ENCODE measurements at places on chromosomes 13 and 19. TPM values are rescaled to one million over a fixed set of nuclear protein-coding genes. Genes with fewer than 3 reads are reported as not detected.

DNA sequence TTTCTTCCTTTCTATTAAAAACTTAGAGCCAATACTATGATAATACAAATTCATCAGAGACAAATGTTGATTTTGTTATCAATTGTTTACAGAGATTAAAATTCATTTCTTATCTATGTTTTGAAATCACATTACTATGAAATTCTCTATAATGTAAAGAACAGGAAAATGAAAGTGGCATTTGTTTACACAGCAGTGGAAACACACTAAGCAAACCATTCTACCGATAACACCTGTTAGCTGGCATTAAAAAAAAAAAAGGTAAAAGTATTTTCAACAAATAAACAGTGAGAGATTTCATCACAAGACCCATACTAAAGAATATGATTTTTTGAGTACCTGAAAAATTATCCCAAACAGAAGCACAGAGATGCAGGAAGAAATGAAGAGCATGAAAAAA is 4.8 kb upstream of the CCDC70 start:
- no peak for DNase-seq

DNA sequence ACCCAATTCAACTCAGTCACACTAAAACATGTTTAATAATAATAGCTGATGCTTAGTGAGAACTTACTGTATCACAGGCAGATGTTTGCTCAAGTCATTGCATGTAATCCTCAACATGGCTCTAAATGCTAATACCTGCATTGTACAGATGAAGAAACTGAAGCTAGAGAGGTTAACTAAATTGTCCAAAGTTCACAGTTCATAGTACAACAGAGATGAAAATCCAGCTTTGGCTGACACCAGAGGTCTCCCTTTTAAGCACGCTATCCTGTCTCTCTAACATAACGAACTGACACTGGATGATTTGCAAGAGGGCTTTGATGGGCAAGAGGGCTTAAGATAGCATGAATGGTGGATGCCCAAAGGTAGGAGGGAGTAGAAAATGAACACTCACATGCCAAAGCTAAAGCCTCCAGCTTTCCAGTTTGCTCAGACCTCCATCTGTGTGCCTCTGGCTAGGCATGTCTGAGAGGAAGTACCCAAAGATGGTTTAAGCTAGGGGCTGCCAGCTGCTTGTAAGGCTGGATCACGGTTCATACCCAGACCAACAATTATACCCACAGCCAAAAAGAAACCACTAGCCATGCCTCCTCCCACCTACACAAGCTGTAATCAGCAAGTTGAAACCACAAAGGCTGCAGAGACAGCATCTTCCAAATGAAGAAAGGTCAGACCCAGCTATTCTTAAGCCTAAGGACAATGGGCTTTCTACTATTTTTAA is 196.9 kb upstream of the UBL3 start:
- no peak for DNase-seq

- no peak for DNase-seq
Measured at GRCh38 chr13:50670272-50670671, 173.2 kb downstream of the DLEU7 start.

MAP3K10 gene
- total RNA-seq: 14.0 TPM

DNA sequence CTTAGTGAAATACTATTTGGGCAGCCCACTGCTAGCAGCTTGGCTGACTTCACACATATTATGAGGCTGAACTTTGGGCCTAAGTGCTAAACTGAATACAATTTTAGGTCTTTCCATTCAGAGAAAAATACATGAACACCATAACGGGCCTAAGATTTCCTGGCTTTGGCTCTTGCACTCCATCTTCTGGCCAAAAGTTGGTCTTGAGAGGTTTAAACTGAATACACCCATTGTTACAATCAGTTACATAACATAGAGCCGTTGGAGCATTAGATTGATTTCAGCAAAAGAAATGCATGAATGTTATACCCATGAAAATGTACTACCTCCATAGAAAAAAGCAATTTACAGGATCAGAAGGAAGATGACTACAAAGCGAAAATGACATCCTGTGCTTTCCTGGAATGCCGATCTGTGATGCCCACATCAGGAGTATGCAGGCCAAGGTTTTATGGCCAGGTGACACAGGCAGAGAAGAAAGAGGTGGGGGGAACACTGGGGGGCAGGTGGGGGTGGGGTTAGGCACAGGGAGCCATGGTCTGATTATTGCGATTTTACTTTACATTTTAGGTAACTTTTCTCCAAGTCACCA is 11.1 kb upstream of the SHISA2 start:
- peak; percentile 23 for DNase-seq

VSTM2B gene
- not detected for total RNA-seq

DNA sequence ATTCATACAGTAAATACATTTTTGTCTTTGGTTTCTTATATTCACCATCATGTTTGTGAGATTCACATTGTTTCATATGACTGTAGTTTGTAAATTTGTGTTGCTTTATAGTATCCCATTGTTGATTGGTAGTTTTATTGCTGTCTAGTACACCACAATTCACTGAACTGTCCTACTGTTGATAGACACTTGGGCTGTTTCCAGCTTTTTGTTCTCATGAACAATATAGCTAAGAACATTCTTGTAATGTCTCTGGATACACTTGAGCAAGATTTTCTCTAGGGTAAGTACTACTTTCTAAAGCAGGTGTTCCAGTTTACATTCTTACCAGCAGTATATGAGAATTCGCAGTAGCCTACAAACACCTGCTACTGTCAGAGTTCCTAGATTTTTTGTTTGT is 37.8 kb downstream of the SKA3 start:
- DNase-seq: no peak

ZNF441 gene
- 4.1 TPM for total RNA-seq

GRCh38 chr13:58080806-58081205 is 449.3 kb downstream of the PCDH17 start:
- DNase-seq: no peak

DNA sequence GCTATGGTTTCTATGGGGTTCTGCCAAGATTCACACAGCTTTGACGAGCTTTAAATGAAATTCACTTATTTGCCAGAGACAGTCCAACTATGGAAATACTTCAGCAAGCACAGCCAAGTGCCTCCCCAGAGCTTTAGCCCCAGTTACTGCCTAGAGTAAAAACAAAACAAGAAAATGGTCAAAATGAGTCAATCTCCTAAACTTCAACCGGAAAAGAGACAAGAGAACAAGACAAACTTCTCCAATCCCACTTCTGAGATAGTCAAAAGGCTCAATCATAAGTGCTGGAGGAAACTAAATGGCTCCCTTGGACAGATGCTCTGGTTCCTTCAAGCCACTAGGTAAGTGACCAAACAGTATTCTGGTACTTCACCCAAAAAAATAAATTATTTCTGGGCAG is 65.8 kb downstream of the KATNAL1 start:
- no peak for DNase-seq

- DNase-seq: no peak
Measured at GRCh38 chr19:29524201-29524911, 1.4 kb upstream of the VSTM2B start.

DNA sequence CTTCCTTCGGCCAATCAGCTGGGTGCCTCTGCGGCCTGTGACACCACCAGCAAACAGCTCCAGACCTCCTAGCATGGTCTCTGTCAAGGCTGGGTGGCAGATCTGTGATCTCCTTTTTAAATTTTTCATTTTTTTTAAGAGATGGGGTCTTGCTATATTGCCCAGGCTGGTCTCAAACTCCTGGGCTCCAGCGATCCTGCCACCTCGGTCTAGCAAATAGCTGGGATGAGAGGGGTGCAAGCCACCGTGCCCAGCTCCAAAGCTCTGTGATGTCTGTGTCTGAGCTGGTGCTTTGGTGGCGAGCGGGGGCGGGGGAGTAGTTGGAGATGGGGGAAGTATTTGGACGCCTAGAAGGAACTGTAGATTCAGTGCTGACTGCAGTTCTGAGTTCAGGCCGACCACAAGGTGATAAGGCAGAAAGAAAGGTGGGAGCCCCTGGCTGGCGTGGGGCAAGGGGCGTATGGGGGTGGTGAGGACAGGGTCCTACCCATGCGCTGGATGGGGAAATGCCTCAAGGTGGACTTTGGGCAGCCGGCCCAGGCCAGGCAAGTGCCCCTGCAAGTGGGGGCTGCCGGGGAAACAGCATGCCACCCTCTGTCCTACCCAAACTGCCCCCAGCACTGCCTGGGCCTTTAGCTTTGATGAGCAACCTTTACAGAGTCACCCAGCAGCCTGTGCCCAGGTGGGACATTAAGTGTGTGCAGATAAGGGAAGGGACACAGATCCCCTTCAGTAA is 5.5 kb downstream of the DPP9 start:
- no peak for DNase-seq

GRCh38 chr19:10104130-10104513 is 1.6 kb upstream of the ANGPTL6 start:
- DNase-seq: no peak

- no peak for DNase-seq
Measured at GRCh38 chr13:76982061-76982460, 9.8 kb upstream of the CLN5 start.

SKA3 gene
- total RNA-seq: 11.5 TPM

- DNase-seq: no peak
Measured at GRCh38 chr19:16554776-16555175, 12.5 kb upstream of the CHERP start.

DNA sequence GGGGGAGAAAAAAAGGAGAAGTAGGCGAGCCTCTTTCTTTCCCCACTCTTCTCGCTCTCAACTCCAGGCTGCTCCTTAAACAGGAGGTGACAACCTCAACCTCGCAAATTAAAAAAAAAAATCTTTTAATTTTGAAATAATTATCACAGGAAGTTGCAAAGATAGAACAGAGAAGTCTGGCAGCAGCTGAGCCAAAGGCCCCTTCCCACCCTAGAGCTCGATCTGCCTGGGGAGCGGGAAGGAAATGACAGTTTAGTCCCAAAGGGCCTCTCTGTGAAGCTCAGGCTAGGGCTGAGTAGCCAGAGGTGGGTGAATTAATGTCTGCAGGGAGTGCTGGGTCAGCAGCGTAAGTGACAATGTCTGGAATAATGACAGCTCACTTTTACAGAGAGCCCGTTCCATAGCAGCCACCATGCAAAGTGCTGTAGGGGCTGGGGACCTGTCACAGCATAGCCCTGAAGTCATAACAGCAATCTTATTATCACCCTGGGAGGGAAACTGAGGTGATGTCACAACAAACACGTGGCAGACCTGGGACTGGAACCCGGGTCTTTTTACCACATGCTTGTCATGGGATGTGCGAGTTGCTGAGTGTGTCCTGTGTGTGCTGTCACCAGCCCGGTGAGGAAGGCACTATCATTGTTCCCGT is 8.8 kb upstream of the CD22 start:
- no peak for DNase-seq

GRCh38 chr13:26370553-26370952 is 116.6 kb downstream of the CDK8 start:
- no peak for DNase-seq

SRRM5 gene
- total RNA-seq: 0.31 TPM

ACER1 gene
- not detected for total RNA-seq

DNA sequence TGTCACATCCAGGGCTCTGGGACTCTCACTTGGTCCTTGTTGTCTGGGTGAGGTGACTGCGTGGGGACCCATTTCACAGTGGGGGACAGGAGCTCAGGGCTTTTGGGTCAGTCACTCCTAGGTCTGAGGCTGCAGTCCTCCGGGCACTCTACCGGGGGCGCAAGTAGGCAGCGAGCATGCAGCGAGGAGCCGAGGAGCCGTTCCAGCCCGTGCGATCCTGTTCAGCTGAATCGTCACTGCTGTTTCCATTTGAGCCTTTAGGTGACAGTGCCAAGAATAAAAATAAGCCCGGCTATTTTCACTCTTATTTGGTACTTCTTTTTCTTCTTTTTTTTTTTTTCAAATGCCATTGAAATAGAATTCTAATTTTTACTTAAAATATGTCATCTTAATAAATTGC is 126.5 kb downstream of the ZNF536 start:
- no peak for DNase-seq

- peak; percentile 56 for DNase-seq
Measured at GRCh38 chr19:16778796-16779411, 50.3 kb upstream of the SIN3B start.

Data from HFFc6 (cell line).